Suprapubic skin (tissue), 4 donors: ENCODE measurements at places on chromosomes 11 and 22.

GRCh38 chr11:6473451-6474412 is at the start of gene TRIM3:
Gene TRIM3 (minus strand): TSS chr11:6473941. CDS start chr11:6465695, 8,246 bp downstream.
- DNase-seq: peak; percentile 94

DNA sequence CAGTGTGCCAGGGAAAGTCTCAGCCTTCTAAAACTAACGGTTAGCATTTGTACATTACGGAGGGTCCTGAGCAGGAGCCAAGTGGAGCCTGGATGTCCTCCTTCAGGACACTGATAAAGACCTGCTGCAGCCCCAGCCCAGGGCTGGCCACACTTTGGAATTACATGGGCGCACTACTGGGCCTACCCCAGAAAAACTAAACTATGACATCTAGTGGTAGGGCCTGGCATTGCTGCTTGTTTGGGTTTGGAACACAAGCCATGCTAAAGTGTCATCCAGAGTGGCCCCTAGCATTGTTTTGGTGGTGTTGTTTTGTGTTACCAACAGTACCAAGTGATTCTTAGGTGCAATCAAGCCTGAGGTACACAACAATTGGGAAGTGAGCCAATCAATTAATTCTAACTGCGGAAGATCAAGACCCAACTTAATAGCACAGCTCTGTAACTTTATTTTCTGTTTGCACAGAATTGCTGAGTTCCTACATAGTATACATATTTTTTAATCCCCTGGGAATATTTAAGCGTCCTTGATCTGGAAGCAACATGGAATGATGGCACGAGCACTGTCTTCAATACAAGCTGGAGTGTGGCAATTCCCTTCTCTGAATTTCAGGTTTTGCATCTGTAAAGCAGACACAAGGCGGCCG is 340.7 kb downstream of the LARGE1 start:
- DNase-seq: no peak

GRCh38 chr11:120245434-120245833 is 5.5 kb downstream of the POU2F3 start:
- no peak for DNase-seq

GRCh38 chr11:134028368-134028920 is 40.4 kb upstream of the JAM3 start:
- DNase-seq: no peak

- peak; percentile 68 for DNase-seq
Observed at GRCh38 chr11:45025716-45026492, 75.2 kb upstream of the TP53I11 start.

GRCh38 chr11:20634044-20634443 is 34.6 kb downstream of the SLC6A5 start:
- DNase-seq: no peak

GRCh38 chr11:35237351-35237750 is 98.4 kb downstream of the CD44 start:
- DNase-seq: no peak

DNA sequence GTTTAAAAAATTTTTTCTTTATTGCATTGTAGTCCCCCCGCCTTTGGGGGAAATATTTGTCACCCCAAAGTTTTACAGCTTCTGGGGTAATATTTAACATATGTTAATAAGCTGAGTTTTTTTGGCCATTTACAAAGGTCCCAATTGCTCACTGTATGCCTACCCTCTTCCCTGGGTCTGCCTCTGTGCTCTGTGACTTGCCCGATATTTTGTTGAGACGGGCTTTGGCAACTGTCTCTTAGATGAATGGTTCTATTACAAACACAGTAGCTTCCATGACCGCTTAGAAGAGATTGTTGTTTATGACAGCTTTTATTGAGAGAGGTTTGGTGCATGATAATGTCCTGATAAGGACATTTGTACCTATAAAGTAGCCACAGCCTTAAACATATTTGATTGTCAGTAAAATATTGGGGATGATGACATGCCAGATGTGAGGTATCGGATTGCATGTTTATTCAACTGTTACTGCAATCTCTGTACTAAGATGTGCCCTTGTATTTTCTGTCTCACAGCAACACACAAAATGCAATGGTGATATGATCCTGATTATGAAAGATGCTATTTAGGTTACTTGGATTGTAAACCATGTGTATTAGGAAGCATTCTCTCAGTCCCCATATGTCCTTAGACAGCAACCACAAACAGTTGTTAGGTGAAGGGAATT is 103.1 kb downstream of the TEAD1 start:
- no peak for DNase-seq

DNA sequence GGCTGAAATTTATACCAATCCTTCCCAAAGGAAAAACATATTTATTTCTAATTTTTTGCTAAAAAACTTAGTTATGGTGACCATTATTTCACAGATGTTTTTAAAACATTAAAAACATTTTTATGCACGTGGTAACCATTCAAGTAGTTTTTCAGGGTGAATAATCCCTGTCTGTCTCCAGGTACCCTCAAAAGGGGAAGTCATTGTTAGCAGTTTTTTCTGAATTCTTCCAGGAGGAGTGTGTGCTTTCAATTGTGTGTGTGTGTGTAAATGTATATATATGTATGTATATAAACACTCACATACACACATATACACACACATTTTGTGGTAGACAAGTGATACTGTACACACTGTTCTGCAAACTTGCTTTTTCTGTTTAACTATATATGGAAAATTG is 43.9 kb downstream of the MIAT start:
- DNase-seq: no peak

DNA sequence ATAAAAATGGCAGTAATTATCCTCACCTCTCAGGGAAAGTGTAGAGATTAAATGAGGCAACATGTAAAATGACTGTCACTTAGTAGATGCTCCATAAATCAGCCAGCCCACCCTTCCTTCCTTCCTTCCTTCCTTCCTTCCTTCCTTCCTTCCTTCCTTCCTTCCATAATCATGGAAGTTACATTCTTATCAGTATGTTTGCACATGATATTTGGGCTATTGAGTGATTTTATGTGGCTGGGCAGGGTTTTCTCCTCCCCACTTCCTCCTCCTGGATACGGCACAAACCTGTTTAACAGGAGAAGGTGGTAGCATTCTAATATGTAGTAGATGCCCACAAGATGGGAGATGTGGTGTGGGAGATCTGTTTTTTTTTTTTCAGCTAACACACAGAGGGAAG is 11.9 kb downstream of the LYVE1 start:
- no peak for DNase-seq

DNA sequence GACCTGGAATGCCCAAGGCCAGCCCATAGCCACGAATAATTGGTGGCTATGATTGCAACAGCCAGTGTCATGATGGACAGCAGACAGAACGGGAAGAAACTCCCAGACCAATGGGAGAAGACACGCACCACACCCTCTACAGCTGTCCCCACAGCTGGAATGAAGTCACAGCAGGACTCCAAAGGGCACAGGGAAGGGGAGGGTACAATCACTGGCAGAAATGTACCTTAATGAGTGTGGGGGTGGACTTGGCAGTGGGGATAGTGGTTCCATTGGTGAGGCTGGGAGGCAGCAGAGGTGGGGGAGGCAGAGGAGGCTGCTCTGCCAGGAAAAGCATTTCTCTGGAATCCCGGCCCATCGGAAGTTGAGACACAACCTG is 52.9 kb downstream of the SGSM3 start:
- DNase-seq: no peak

- DNase-seq: no peak
Observed at GRCh38 chr22:44483878-44484277, 14.2 kb downstream of the RTL6 start.

DNA sequence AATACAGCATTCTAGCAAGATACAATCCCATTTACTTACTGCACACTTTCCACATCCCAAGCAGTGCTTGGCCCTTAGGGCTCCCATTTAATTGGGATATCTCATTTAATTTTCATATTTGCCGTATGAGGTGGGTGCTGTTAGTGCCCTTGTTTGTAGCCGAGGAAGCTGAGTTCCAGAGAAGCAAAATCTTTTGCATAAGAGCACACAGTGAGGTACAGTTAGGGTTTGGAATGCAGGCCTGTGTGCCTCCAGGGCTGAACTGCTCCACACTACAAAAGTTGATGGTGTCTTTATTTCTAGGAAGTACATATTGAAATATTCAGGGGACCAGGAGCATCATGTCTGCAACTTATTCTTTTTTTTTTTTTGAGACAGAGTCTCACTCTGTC is 15.5 kb upstream of the TIMP3 start:
- no peak for DNase-seq

- no peak for DNase-seq
Observed at GRCh38 chr11:8082391-8083087, 1.5 kb downstream of the TUB start.

DNA sequence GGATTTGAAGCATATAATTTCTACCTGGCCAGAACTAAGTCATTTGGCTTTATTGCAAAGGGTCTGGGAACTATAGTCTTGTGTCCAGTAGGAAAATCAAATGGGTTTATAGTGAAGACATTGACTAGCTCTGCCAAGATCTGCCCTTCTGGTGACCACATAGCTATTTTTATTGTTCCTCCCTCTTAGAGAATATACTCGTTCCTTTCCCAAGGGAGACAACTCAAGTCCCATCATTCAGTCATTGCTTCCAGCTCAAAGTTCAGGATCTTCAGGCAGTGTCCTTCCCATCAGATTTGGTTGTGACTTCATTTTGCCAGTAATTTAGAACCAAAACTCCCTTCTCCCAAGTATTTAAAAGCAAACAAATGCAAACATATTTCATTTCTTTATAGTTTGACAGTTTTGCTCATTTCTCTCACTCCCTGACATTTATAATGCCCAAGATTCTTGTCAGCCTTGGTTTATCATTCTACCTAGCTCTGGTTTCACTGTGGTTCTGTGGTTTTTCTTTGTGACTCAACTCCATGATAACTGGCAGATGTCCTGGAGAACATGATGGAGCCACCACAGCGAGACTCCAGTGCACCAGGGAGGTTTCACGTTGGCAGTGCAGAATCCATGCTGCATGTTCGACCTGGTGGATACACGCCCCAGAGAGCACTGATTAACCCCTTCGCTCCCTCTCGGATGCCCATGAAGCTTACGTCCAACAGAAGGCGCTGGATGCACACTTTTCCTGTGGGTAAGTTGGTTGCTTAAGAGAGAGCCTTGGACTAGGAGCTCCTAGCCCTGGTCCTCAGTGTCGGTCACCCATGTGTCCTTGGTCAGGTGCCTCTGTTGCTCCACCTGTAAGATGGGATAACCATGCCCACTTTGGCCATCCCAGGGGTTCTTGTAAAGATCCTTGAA is 64.9 kb downstream of the DEPDC5 start:
- DNase-seq: no peak

DNA sequence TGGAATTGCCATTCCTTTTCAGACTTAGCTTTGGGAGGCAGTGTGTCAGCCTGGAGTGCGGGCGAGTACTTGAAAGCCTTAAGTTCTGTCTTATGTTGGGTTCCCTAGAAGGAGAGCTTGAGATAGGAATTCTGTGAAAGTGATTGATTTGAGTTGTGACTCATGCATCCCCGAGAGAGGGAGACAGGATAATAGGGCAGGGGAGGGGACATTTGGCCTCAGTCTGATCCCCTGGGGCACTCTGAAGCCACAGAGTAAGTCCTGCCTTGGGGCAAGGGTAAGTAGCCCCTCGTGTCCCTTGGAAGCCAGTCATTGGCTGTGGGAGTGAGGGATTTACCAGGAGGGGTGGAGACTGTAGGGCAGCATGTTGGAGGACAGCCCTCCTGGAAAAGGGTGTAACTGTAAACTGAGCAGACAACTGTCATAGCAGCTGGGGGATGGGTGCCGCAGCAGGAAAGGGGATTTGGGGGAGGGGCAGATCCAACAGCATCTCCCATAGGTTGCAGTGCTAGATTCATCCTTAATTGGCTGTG is 44.0 kb downstream of the KIAA1671 start:
- DNase-seq: no peak

GRCh38 chr11:67613960-67614715 is 7.4 kb downstream of the NDUFV1 start:
- DNase-seq: peak; percentile 83

GRCh38 chr22:28129319-28129962 is 210.4 kb upstream of the PITPNB start:
- no peak for DNase-seq

- no peak for DNase-seq
Observed at GRCh38 chr22:27011717-27012116, 354.3 kb downstream of the MIAT start.

DNA sequence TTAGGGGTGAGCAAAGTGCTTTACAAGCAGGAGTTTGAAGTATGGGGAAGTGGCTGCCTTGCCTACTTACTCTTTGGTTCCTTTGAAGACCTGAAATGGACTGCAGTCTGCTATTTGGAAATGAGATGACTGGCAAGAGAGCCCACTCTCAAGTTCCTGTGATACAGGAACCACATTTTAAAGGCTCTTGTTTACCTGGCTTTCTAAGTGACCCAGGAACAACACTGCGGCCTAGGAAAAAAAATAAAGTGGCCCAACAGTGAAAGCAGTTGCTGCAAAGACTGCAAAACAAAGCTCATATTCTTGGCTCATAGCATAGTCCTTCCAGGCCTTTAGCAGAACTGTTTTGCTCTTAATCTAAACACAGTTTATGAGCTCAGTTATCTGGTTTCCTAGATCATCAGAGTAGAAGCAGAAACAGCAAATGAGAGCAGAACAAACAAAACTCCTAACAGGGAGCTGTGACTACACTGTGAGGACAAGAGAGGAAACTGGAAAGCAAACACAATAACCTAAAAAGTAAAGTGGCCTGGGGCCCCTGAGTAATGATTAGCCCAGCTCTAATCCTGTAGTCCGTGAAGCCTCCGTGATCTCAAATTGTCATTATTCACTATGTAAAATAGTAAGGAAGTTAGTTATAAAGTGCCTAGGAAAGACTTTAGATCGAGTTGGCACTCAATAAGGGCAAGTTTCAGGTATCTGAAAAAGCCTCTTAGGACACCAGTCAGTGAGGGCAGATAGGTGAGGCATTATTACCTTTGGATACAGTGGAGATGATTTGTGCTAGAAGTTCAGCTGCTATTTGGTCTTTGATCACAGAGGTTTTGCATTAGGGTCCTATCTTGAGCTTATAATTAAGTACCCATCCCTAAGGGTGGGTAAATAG is 11.5 kb downstream of the CCDC117 start:
- DNase-seq: no peak

GRCh38 chr22:27775087-27775698 is 26.4 kb downstream of the MN1 start:
- DNase-seq: no peak

DNA sequence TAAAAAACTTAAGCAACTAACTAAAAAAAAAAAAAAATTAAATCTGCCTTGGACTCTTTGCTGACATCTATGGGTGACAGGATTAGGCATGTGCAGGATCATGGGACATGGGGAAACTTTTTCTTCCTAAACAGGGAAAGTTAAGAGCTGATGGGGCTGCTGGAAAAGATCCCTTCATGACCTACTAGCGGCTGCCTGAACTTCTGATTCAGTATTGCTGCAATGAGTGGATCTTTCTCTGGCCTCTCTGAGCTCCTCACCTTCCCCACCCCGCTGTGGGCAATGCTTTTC is 25.0 kb downstream of the OR5A2 start:
- DNase-seq: no peak

DNA sequence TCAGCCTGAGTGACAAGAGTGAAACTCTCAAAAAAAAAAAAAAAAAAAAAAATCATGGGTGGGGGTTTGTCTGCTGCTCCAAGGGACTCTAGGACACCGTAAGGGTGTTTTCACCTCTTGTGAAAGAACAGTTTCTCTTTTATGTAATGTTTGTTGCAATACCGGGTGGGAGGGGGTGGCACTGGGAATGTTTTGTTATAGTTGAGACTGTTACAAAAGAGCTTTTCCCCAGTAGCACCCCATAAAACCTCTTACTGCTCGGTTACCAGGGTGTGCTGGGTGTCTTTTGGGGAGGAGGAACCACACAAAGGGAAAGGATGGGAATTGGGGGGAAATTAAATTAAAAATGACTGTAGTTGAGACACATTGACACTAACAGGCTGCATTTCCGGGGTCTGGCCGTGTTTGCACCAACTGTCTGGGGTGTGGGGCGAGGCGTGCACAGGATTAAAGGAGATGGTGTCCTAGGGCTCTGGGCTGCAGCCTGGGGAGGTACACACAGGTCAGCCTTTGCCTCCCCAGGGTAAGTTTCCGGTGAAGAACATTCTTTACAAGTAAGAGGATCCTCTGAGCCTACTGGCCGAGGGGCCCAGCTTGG is 1.6 kb downstream of the NFAM1 start:
- no peak for DNase-seq
